ENCODE measurements at places on chromosomes 7 and 10.

DNA sequence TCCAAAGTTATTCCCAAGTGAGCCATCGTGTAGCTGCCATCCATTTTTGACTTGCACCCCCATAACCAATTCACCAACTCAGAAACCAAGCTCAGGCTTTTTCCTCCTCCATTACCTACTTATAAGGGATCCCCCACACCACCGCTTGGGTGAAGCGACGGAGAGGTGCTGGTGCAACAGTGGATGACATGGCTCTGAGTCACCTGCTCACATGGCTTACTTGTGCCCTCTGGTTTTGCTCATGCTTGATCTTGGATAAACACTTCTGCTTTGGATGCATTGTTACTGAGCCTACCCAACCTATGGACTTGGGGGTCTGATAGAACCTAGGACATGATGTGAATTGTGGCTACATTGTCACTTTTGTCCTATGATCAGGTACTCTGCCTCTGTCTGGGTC lies 12.0 kb upstream of the AKR1B1 start:
- no peak for DNase-seq

DNA sequence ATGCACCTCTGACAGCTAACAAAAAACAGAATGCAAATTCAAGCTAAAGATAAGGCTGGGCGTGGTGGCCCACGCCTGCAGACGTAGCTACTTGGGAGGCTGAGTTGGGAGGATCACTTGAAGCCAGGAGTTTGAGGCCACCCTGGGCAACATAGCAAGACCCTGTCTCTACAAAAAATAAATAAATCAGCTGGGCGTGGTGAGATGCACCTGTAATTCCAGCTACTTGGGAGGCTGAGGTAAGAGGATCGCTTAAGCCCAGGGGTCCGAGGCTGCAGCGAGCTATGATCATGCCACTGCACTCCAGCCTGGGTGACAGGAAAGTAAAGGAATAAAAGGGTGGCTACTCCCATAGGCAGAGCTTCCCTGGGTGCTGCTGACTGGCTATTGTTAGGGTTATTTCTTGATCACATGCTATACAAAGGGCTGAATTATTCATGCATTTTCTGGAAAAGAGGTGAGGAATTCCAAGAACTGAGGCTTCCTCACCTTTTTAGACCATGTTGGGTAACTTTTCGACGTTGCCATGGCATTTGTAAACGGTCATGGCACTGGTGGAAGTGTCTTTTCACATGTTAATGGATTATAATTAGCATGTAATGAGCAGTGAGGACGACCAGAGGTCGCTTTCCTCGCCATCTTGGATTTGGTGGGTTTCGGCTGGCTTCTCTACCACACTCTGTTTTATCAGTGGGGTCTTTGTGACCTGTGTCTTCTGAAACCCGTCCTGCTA lies 6.9 kb upstream of the PSMG3 start:
- DNase-seq = no peak

DNA sequence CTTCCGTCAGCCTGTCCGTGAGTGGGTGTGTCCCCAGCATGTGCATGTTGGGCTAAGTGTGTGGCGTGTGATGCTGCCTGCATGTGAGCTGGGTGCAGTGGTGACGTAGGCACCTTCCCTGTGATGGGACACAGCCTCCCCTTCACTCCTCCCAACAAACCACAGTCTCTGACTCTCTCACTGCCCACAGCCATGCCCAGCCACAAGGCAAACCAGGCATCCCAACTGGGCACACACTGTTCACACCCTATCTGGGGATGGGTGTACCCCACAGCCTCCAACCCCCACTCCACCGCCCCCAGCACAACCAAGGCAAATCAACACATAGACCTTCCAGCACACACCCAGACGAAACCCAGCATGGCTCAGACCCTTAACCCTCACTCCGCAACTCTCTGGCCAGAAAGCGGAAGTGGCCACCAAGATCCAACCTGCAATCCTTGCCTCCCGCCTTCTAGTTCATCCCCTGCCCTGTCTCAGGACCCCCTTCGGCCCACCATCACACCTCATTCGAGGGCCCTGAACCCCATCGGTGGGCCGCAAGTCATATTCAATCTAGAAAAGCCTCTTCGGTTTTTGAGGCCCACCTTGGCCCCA lies 10.4 kb downstream of the PSD start:
- DNase-seq = no peak

DNA sequence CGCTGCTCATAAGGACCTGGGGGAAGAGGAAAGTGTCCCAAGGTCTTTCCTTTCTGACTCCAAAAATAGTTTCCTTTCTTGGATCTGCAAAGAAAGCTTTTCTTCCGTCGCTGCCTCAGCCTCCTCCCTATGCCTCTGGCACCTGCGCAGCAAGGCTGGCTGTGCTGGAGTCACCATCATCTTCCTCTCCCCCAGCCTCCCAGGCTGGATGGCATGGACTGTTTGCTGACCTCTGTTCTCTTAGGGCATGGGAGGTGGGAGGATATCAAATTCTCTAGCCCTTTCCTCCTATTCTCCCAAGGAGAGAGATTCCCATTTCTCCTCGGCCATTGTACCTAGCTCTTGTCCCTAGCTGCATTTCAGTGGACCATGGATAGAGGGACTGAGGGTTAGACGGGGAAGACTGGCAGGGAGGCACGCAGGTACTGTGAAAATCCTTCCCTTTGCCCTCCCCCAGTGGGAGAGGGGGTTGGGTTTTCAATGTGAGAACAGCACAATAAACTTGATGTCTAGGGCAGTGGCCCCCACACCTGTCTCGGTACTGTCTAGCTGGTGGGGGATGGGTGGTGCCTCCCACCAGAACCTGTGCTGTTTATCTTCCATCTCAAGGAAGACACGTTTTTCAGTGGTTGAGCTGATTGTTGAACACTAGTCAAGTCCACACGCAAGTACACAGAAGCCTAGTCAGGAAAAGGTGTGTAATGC lies 2.6 kb downstream of the PPP1R35 start:
- no peak for DNase-seq

DNA sequence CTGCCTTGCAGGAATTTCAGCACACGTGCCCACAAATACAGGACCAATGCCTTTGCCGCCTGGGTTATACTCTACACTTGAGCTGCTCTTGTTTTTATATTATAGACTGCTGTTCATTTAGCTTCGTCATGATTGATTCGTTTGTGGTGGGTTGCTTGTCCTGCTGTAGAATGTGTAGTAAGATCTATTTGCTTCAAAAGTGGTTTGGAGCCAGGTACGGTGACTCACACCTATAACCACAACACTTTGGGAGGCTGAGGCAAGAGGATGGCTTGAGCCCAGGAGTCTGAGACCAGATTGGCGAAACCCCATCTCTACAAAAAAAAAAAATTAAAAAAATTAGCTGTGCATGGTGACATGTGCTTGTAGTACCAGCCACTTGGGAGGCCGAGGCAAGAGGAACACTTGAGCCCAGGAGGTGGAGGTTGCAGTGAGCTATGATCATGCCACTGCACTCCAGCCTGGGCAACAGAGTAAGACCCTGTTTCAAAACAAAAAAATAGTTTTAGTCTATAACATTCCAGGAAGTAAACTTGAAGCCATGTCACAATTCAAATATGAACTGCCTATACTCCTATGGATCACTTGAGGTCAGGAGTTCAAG lies 9.0 kb upstream of the RHBDD2 start:
- DNase-seq = no peak

DNA sequence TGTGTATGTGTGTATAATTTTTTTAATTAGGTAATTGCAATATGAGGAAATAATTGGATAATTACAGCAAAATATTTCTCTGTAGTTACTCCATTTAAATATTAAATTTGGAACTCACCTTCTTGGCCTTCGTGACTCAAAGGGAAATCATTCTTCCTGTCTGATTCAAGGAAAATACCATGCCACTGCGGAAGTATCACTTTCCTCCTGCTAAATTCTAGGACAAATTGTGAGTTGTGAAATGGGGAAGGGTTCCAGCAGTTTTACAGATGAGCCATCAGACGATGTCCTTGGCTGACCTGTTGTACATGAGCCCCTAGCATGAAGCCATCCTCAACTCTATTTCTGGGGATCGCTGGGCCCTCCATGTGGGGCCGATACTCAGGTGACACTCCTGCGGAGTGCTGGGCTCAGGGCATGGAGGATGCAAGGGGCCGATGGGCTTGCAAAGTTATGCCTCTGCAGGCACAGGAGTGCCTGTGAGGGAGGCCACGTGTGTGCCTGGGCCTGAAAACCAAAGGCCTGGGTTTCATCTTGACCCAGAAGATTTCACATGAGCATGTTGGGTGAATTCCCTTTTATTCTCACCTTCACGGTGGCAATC lies 179.6 kb upstream of the TCERG1L start:
- DNase-seq = no peak

DNA sequence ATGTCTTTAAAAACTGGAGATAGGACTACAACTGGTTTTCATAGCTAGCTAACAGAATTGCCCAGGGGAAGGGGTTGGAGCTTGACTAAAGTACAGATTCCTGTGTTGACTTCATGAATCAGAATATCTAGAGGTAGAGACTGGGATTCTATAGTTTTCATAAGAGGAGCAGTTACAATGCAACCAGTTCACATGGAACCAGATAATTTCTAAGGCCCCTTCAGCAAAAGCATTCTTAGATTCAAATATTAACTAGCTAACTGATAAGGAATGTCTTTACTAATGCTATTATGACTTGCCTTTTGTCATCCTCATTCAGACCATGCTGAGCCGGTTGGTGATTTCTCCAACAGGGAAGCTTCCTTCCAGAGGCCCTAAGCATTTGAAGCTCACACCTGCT lies 5.7 kb downstream of the WEE2 start:
- DNase-seq = no peak

DNA sequence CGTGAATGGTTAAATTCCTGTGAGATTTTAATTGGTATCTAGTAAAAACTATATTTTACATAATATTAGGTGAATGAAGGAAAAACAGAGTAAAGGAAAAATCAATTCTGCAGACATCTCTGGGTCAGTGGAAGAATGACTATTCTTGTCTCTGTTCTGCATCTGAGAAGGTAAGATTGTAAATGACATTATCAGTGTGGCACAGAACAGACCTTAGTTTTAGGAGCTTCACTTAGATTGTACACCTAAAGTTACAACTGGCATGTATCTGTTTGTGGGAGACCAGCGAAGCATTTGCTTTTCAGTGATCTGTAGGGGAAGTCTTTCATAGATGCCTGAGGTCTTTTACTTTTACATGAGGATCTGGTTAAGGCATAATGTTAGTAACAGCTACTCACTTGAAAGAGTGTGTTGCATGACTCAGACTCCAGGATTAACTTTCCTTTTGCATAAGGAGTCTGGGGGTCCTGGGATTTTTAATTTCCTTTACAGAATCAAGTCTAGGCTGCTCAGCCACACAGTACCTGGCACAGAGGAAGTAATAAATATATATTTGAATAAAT lies 56.2 kb downstream of the JMJD1C start:
- no peak for DNase-seq

DNA sequence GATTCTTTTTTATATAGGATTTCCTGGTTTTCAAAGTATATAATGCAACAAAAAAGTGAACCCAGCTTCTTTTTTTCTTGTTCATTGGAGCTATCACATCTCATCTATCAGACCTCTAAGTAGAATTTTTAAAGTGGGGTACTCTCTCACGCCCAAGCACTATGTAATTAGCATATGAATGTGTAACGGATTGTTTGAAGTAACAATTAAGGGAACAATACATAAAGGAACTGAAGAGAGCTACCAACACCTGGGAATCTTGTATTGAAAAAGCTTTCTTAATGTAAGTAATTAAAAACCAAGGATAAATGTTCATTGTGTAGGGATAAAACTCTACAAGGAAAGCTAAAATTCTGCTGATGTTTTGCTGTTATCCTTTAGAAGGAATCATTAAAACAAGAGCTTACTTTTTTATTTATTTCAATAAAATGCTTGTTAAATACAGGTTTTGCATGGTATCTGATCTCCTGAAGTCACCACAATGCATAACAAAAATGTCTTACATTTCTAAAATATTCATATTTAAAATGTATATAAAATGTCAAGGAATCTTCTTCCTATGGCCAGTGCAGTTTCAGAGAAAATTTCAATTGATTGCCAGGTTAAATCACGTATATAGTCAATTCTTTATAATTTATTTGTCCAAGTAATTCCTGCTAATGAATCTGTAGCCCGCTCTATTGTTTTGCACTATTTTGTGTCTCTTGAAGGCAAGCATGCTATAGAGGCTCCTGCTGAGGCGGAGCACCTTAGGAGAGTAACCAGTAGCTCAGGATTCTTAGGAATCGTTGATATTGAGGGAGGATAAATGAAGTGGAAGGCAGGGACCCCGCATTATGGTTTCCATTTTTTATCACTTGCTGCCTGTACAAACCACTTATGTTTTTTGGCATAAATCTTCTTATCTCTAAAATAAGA lies 51.6 kb downstream of the PTPRZ1 start:
- DNase-seq = no peak

GRCh38 chr10:67819768-67820204 lies 18.2 kb downstream of the DNAJC12 start:
- no peak for DNase-seq

DNA sequence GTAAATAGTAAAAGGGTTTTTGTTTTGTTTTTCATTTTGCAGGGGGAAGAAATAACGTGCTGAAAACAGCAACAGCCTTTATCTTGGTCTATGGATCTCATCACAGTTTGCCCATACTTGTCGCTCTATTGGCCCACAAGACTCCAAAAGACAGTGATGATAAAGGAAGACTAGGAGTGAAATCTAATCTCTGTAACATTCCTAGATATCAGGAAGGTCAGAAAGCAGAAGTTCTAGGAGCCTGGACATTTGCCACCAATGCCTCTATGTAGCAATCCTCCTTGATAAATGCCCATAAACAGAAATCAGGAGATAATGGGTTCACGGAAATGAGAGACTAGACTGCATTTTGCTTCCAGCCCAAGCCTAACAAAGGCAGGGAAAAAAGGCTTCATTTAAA lies 8.9 kb downstream of the CUBN start:
- DNase-seq = no peak

DNA sequence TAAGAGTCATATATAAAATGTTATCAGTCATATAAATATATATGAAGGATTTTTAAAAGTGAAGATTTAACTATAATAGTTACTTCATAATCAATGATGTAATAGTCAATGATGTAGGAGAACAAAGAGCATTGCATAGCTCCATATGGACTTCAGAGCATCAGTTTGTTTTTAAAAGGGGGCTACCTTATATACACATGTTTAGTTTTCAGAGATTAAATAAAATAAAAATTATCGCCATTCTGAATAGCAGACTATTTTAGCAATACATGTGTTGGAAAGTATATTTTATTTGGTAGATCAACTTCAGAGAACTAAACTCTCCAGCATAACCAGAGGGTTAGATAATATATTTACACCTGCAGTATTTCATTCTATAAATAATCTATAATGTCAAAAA lies 29.1 kb upstream of the EPC1 start:
- DNase-seq = no peak

DNA sequence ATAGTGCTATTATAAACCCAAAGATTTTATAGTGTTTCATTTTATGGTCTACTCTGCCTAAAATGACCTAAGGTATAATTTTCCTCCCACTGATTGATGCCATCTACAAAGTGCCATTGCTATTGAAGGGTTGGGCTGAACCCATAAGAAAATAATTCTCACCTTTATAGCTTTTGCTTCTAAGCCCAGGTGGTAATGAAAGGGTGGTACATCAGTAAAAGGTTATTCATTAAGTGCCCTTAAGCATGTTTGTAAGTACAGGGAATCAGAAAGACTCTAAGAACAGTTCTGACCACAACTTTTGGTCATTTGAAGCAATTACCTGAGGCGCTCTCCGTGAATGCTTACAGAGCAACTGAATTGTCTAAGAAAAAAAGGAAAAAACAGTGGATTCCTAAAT lies 1247.3 kb downstream of the NXPH1 start:
- no peak for DNase-seq
